Femur (tissue), 1 donor: ENCODE measurements at places on chromosomes 6 and 20.
A peak's percentile ranks its signal among the peaks of the same experiment; 100 is the strongest.

DNA sequence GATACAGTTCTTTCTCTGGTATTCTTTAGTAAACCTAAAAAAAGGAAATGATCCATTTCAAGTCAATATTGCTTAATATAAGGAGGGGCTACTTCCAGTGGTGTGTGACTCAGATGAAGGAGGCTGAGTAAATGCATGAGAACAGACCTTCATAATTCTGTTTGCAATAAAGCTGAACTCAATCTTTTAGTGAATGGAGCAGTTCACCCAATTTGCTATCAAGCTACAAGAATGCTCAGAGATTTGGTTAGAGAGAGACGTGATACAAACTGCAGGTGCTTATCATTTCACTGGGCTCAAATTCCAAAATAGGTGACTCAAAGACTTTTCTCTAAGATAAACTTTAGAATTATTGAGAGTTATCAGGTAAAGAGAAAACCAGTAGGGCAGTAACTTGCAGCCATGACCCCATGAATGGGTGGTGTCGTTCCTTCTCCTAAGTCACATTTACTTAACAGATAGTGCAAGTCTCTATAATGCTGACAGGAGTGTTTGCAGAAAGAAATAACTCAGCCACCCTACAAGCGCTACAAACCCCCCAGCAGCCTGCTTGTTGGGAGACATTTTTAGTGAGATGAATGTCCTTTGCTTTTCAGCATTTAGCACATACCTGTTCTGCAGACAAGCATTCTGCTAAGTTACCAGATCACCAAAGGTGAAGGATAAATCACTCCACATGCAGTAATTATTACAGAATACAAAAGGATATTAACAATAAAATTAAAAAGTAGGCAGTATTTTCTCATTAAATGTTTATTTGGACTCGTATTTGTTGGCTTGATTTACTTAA lies 16.4 kb upstream of the BLOC1S5 start:
- DNase-seq: no peak

DNA sequence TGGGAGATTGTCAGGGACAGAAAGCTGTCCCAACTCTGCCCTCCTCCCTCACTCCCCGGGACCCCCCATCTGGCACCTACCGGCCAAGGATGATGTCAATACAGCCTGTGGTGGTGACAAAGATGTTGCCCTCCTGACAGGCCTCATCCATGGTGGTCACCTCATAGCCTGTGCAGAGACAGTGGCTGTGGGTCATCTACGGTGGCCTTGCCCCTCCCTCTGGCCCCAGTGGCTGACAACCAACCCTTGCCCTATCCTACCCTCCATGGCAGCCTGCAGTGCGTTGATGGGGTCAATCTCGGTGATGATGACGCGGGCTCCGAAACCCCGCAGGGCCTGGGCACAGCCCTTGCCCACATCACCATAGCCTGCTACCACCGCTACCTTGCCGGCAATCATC lies 12.7 kb downstream of the AHCY start:
- DNase-seq: no peak

DNA sequence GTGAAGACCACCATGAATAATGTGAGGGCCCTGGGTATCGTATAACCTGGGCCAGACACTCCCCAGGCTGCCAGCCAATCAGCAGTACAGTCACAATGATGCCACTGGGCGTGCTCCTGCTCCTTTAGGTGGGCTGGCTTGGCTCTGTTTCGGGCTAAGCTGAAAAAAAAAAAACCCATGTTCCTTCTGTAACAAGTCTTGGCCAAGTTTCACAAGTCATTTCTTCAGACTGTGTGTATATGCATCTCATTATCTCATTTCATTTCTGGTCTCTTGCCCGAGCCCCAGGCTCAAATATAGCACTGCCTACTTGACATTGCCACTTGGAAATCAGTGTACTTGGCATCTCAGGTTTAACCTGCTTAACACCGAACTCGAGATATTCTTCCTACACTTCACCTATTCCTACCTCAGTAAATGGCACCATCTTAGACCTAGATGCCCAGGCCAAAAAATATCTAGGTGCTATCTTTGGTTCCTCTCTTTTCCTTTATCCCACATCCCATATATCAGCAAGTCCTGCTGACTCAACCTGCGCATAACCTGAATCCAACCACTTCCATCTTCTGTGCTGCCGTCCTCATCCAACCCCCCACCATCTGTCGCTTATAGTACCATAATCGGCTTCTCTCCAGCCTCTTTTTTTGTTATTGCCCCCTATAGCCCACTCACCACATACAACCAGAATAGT lies 1.8 kb downstream of the UQCC2 start:
- DNase-seq: no peak

GRCh38 chr20:58623579-58624473 lies 27.3 kb upstream of the STX16 start:
- DNase-seq: peak; percentile 88

- DNase-seq: no peak
These were observed 50.3 kb downstream of the AIG1 start for GRCh38 chr6:143110996-143111395.

DNA sequence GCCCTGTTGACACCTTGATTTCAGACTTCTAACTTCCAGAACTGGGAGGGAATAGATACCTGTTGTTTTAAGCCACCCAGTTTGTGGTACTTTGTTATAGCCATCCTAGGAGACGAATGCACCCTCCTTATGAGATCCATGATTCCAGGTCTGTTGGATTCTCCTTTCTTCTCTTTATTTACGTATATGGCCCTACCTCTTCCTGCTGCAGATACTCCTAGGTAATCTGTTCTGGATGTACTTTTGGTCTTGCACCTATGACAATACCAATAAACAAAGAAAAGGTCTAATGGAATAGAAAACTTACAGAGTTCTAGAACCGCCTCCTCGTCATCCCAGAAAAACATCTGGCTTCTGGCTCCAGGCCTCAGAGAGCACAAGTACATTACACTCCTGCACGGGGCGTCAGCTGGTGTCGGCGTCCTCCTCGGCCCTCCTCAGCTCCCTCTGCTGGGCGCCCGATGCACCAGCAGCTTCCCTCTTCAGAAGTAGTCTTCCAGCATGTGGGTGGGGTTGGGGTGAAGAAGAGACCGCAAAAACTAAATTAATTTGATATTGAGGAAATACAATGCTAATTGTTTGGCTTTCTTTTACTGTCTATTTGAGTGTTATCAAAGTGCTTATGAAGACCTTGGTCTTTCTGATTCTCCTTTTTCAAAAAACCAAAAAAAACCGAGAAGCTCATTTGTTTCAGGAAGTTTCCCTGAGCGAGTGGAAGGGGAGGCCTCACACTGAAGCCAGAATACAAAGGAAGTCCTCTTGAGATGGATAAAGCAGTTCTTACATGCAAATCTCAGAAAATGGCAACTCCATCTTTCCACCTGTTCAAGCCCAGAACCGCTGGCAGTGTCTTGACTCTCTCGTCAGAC lies 9.7 kb upstream of the ATXN1 start:
- peak; percentile 68 for DNase-seq

DNA sequence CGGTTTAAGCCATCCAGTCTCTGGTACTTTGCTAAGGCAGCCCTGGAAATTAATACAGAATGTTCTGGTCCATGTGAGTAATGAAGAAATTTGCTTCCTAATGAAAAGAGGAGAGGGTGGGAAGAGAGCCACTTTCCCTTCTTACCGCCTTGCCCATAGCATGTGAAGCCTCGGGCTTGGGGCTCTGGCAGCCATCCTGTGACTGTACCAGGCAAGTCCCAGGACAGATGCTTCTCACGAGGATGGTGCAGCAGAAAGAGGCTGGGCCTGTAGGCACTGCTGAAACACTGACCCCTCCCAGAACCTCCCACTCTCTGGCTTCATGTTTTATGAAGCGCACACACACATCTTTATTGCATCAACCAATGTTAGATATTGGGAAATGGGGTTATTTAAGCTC lies 74.8 kb downstream of the IYD start:
- DNase-seq: no peak

DNA sequence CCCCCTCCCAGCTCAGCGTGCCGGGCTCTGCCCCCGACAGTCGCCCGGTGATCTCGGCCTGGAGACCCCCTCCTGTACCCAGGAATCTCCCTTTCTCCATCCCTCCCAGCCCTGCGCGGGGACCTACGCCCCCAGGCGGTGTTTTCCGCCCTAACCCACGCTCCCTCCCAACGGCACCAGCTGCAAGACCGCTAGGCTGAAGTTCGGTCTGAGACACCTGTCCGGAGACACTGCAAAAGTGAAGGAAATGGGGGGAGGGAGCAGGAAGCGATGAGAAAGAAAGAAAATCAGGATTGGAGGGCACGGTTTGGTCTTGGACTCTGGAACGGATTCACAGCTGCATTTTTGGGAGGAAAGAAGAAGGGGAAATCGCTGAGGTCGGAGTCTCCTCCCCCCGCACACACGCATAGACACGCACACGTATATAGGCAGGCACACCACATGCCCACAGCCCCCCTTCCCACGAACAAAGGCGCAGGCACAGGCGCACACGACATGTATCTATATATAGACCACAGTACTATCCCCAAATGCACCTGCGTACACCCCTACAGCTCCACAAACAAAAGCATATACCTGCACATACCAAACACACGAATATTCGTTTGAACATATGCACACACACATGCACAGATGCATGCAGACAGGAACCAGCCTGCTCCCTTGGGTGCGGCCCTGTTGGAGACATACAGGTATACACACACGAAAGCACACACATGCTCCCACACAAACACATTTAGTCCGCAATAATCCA lies 1.0 kb downstream of the SLC32A1 start:
- DNase-seq: no peak

GRCh38 chr20:8547035-8547650 lies 415.1 kb downstream of the PLCB1 start:
- no peak for DNase-seq

GRCh38 chr6:154438882-154439415 lies 71.5 kb downstream of the CNKSR3 start:
- DNase-seq: no peak

GRCh38 chr6:30885999-30886896 lies 1.9 kb downstream of the DDR1 start:
- DNase-seq: peak; percentile 56

DNA sequence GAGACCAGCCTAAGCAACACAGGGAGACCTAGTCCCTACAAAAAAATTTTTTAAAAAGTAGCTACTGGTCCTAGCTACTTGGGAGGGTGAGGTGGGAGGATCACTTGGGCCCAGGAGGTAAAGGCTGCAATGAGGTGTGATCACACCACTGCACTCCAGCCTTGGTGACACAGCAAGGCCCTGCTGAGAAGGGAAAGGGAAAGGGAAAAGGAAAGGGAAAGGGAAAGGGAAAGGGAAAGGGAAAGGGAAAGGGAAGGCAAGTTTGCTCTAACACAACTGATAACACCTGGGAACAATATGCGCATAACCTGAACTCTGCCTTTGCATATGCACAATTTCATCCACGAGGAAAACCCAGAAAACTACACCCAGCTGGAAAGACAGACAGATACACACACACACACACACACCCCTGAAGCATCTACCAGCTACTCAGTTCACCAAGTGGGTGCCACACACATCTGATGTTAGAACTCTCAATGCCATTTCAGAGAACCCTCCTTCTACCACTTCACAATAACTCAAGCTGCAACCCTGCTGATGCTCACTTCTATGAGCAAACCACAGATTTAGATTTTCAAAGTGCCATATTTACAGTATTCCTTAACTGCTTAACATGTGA lies 19.1 kb downstream of the B4GALT5 start:
- DNase-seq: no peak

- no peak for DNase-seq
These were observed 69.9 kb upstream of the PDE10A start for GRCh38 chr6:165732696-165733488.

- DNase-seq: no peak
These were observed 132.8 kb downstream of the TAF4 start for GRCh38 chr20:61932711-61933480.

GRCh38 chr6:136077834-136078576 lies 172.1 kb downstream of the MTFR2 start:
- DNase-seq: no peak

GRCh38 chr6:166413491-166413951 lies 30.8 kb upstream of the MPC1 start:
- no peak for DNase-seq
